ENCODE measurements at places on chromosomes 2 and 18.

GRCh38 chr2:152303951-152304350 is 31.0 kb upstream of the FMNL2 start:
- no peak for DNase-seq

DNA sequence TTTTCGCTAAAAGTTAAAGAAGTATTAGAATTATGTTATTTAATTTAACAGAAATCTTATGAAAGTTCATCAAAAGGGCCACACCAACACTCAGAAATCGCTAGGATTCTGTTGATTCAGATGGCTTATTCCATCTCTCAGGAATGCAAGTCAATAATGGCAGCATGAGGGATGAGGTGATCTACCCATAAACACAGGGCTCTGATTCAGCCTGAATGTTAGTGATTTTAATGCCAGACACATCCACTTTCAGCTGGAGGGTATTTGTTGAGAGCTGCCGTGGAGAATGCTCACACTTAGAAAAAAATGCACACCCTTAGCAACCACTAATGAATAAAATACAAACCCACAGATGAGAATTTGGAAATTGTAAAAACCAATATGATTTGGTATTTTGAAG is 173.3 kb upstream of the ERBB4 start:
- DNase-seq = no peak

DNA sequence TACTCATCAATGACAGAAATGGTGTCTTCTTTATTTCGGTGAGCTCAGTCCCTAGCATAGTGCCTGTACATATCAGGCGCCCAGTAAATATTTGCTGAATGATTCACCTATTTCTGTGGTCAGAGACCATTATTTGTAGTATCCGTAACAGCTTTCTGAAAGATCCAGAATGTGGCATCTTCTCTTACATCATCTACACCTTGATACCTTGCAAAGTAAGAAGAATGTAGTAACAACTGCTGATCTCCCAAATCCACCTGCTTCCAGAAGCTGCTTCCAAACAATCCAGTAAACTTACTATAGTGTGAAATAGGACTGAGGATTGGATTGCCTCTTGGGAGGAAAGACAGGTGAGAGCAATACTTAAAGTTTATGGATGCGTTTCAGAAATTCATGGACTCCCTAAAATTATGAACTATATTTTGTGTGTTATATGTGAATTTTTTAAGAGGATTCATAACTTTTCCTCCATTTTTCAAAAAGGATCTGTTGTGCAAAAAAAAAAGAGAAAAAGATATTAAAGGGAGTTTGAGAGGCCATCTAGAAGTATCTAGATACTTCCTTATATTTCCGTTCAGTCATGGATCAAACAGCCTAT is 945 bp upstream of the ASXL2 start:
- no peak for DNase-seq

DNA sequence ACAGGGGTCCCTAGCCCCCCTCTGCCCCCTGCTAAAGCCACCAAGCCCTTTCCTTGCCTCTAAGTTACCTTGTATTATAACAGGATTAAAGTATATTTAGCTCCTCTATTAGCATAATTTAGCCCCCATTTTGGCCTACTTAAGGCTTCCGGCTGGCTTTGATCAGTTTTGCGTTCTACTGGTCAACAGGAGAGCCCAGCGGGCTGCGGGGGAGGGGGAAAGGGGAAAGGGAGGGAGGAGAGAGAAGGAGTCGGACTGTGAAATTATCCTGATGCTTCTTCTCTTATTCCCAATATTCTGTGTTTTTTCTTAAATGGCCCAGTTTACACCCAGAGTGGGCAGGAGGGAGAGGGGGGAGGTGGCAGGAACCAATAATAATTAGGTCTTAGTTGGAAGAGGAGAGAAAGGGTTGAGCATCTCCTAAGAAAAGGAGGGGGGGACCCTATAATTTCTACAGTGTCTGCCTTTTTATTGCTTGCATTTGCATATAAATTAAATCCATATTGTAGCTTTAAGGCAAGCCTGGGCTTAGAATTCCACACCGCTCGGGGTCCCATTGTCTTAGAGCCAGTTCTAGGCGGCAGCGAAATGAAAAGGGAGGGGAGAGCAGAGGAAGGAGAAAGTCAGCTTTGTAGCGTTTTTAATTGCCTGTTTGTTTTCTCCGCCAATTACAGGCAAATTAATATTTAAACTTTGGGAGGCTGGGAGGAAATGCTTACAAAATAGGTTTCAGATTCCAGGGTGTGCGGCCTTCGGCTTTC is 39.6 kb downstream of the EN1 start:
- no peak for DNase-seq

DNA sequence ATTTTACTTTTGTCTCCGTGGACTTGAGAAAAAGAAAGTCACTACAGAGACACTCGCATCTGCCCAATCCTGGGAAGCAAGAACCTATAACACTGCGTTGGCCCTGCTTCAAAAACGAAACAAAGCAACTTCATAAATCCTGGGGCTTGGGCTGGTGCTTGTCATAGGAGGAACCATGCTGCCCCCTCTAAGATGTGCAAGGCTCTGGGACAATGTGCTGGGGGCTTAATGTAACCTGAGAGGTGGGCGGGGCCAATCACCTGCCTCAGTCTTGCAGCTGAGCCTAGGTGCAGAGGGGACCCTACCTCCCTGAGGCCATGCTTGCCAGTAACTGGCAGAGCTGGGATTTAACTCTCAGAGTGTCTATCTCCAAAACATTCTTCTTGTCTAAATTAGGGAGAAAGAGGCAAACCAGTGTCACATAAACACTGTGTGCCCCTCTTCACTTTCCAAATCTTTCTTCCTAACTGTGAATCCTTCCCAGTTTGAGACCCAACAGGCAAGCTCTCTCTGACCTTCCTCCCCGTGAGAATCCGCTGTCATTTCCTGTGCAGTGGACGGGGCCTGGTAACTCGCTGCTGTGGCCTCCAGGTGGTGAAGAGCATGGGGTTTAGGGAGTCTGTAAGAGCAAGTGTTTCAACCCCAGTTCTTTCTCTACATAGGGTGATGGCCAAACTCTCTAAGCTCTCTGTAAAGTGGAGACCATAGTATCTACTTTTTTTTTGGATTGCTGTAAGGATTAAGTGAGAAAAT is 115.1 kb downstream of the ACKR3 start:
- no peak for DNase-seq

DNA sequence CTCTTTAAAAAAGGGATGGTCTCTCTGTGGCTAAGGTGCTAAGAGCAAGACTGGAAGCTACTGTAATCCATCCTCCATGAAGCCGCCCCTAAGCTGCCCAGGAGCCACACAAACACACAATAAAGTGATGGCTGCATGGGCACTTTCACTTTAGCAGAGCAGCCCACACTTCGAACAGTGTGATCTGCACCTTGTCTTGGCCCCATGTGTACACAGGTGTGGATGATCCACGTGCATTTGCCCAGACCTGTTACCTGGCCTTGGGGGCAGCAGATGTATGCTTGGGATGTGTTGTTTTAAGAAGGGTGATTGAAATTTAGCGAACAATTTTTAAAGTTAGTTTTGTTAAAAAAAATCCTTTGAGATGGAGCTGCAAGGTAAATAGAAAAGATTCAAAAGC is 39.9 kb downstream of the TMEM178A start:
- no peak for DNase-seq

- no peak for DNase-seq
Measured at GRCh38 chr2:215621381-215621780, 185.5 kb upstream of the FN1 start.

DNA sequence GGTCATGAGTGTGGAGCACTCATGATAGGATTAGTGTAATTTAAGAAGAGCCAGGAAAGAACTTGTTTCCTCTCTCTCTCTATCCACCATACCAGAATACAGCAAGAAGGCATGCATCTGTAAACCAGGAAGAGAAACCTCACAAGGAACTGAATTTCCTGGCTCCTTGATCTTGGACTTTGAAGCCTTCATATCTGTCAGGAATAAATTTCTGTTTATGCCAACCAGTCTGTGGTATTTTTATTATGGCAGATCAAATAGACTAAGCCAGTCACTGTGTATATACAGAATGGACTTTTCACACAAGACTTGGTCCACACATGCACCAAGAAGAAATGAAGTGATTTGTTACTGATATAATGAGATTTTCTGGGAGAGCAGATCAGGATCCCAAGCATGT is 930.1 kb upstream of the TMEFF2 start:
- DNase-seq = no peak

- DNase-seq = no peak
Measured at GRCh38 chr2:217878915-217879590, 123.7 kb downstream of the TNS1 start.

- DNase-seq = no peak
Measured at GRCh38 chr2:240742602-240743095, 51.0 kb downstream of the AQP12A start.

Measured in central memory CD4-positive, alpha-beta T cell (primary cell).